Aortic smooth muscle cell (primary cell): ENCODE measurements at places on chromosomes 7 and 10. TPM values are rescaled to one million over a fixed set of nuclear protein-coding genes. Genes with fewer than 3 reads are reported as not detected.

MAT1A gene
- total RNA-seq = not detected in 2 replicates

IL6 gene
- 4.2 and 6.7 TPM in 2 replicates for total RNA-seq

RNF148 gene
- 0.40 and 0.99 TPM in 2 replicates for total RNA-seq

LGI1 gene
- 0.12 and 0.26 TPM in 2 replicates for total RNA-seq

STRIP2 gene
- 2.9 and 3.0 TPM in 2 replicates for total RNA-seq

UCN3 gene
- total RNA-seq = not detected in 2 replicates

OPN4 gene
- total RNA-seq = not detected in 2 replicates

TMEM176B gene
- total RNA-seq = 0.13 TPM in 1 of 2 replicates, not detected in the other

ADRB1 gene
- total RNA-seq = not detected in 2 replicates

THAP5 gene
- 22.5 and 26.2 TPM in 2 replicates for total RNA-seq

CRTAC1 gene
- not detected in 2 replicates for total RNA-seq

C10orf143 gene
- 0.92 and 0.93 TPM in 2 replicates for total RNA-seq

SPDYE8 gene
- total RNA-seq = not detected in 2 replicates

EN2 gene
- not detected in 2 replicates for total RNA-seq

NDUFA5 gene
- 43.6 and 57.7 TPM in 2 replicates for total RNA-seq

C10orf105 gene
- under 0.01 TPM in 1 of 2 replicates, not detected in the other for total RNA-seq

SLC26A5 gene
- total RNA-seq = not detected in 2 replicates

DNA2 gene
- 6.0 and 6.9 TPM in 2 replicates for total RNA-seq

MRPL32 gene
- total RNA-seq = 56.7 and 61.5 TPM in 2 replicates

TUBB8 gene
- not detected in 2 replicates for total RNA-seq

AKR1C1 gene
- 330 and 378 TPM in 2 replicates for total RNA-seq

NPC1L1 gene
- total RNA-seq = not detected in 2 replicates

CYP17A1 gene
- not detected in 2 replicates for total RNA-seq

ITIH5 gene
- 0.13 and 0.19 TPM in 2 replicates for total RNA-seq

ATG9B gene
- total RNA-seq = 0.06 TPM in 1 of 2 replicates, not detected in the other

FEZF1 gene
- not detected in 2 replicates for total RNA-seq

CDNF gene
- 2.0 and 2.1 TPM in 2 replicates for total RNA-seq

TTYH3 gene
- 20.9 and 23.4 TPM in 2 replicates for total RNA-seq

COBL gene
- total RNA-seq = not detected in 2 replicates
